ENCODE measurements at places on chromosomes 2 and 18.

DNA sequence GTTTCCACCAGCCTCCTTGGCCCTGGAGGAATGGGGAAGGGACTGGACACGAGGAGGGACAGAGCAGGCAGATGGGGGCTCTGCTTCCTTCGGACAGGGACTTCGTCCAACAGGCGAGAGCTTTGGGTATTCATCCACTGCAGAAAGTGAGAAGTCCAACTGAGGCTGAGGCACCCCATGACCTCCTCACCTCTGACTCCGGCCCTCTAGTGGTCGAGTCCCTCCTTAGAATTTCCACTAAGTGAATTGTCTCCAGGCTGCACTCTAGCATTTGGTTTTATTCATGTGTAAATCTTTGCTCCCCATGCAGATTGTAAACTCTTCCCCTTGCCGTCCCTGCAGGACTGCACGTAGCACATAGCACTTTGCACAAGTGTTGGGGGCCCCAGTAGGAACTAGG, 75.6 kb downstream of the TMEM247 start:
- DNase-seq, result no peak

GRCh38 chr2:17646838-17647701, 106.5 kb downstream of the SMC6 start:
- DNase-seq, result no peak

DNA sequence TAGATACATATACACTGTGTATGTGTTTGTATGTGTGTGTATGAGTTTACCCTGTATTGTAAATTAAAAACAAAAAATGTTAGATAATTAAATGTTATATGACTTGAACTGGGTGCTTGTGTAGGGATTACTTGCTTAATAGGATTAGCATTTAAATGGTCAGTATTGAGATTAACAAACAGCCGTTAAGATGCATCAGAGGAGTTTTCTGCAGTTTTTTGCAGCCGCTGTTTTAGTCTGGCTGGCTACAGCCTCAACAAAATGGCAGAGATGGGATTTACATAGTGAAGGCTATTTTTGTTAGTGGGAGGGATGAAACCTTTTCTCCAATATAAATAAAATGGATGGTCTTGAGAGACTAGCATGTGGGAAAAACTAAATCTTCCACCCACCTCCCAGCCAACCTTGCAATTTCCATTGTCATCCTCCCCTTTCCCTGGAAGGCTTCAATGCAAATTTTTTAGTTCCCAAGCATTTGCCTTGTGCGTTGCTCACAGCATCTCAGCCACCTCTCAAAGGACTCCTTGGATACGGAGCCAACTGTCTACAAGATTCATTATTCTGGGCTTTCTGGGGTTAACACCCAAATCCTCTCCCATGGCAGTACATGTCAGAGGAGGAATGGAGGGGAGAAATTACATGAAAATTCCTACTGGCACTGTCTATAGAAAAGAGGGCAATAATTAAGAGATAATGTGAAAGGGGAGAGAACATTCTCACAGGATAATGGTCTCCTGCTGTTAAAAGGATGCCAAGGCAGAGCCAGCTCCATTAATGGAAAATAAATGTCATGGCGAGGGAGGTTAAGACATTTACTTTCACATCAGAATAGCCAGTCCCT, 351.9 kb downstream of the CDH2 start:
- no peak for DNase-seq

DNA sequence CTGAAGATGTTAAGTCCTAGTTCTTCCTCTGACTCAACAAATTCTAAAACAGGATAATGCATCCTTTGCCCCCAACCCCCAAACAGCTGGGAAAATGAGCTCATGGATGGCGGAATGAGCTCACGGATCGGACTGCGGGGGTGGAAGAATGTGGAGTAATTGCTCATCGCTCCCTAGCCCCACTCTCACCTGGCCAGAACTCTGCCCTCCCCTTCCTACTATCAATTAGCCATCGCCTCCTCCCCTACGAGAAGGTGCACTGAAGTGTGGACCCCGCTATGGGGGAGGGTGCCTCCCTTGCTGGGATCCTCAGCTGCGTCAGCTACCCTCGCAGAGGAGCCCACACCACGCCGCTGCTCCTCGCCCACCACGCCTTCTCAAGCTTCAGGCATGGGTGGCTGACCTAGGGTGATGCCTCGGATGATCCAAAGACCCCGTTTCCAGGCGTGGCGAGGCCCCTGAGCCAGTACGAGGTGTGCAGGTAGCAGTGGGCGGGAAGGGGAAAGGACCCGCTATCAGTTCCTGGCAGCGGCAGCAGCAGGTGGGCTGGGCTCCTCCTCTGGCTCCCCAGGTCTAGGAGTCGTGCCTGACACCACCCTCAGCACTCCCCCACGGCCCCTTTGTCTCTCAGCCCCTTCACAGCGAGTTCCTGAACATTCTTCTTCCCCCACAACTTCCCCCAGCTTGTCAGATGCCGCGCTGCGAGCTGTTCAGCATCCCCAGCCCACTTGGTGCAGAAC, 82.1 kb upstream of the POMC start:
- no peak for DNase-seq

DNA sequence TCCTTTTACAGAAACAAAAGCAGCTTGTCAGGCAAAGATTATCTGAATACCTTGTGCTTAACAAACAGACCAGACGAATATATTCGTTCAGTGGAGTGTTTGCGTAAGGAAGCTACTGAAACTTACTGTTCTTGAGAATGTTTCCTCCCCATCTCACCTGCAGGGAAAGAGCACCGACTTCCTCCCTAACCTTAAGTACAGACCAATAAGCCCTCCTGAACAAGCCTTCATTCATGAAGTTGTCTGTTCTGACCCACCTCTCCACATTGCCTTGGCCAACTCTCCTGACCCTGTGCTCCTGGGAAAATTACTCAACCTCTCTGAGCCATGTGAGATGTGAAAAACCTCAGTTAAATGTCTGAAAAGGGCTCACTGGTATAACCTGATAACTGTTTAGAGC, 35.2 kb downstream of the STK39 start:
- no peak for DNase-seq

GRCh38 chr18:44758861-44759631, 78.4 kb downstream of the SETBP1 start:
- DNase-seq, result no peak

- DNase-seq, result no peak
Observed at GRCh38 chr2:100537918-100538317, 24.9 kb upstream of the PDCL3 start.

- no peak for DNase-seq
Observed at GRCh38 chr2:144201868-144202468, 318.0 kb downstream of the ZEB2 start.

DNA sequence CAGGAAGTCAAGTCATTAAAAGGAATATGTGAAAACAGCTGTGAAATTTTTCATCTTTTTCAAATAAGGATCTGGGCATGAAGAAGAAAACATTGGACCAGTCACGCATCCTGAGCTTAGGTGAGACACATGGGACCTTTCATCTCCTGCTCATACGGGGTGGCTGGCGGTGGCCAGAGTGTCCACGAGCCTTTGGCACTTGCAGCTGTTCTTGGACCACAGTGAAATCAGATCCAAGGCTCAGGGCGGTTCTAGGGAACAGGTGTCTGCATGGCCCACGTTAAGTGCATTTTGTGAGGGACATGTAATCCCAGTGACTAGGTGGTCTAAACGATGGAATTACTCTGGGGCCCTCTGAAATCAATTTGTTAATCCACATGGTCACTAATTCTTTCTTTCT, 212.7 kb upstream of the COPS8 start:
- DNase-seq, result no peak

GRCh38 chr18:78507217-78507616, 472.4 kb upstream of the SALL3 start:
- DNase-seq, result no peak

GRCh38 chr18:63197246-63197869, 122.2 kb downstream of the BCL2 start:
- no peak for DNase-seq

- no peak for DNase-seq
Observed at GRCh38 chr2:71129902-71130151, 202 bp downstream of the MCEE start.

DNA sequence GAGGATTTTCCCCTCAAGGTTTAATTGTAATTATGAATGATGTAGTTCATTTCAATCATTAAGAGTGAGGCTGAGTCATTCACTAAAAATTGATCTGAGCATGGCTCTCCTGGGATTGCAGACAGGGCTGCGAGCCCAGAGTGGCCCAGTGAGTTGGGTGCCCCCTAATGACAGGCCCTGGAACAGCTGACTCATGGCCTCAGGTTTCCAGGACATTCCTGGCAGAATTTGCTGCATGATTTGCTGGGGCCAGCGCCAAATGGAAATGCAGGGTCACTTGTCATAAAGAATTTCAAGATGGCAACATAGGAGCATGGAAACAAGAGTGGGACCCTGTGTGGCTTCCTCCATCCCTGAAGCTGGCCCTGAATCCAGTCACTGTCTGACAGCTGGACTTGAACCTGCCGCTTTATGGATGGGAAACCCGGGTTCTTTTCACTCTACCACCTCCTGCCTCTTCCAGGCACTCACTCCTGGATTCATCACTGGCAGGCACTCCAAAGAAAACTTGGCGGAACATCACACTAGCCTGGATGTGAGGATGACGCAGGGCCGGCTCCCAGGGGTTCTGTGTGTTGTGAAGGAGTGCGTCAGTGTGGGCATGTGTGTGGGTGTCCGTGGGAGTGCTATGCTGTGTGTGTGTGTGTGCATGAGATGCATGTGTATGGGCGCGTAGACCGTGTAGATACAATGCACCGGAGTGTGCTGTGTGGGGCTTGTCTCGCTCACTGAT, 15.2 kb downstream of the OTOF start:
- DNase-seq, result no peak

DNA sequence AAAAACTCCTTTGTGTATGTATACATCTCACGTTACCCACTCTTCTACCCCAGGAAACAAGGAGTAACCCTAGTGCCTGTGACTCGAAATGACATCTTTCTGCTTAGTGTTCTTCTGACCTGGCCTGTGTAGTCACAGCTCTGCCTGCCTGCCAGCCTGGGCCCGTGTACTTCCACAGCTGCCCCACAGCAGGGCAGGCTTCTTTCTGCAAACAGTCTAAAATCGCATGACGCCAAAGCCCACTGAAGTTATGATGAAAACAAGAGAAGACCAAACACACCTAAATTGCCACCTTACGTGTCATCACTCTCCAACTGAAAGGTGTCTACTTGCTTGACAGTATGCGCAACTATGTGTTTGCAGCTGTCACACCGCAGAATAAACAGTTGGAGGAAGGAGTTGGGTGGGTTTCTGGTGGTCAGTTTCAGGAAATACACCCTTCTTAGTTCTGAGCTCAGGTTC, 1.5 kb downstream of the GAREM1 start:
- no peak for DNase-seq

DNA sequence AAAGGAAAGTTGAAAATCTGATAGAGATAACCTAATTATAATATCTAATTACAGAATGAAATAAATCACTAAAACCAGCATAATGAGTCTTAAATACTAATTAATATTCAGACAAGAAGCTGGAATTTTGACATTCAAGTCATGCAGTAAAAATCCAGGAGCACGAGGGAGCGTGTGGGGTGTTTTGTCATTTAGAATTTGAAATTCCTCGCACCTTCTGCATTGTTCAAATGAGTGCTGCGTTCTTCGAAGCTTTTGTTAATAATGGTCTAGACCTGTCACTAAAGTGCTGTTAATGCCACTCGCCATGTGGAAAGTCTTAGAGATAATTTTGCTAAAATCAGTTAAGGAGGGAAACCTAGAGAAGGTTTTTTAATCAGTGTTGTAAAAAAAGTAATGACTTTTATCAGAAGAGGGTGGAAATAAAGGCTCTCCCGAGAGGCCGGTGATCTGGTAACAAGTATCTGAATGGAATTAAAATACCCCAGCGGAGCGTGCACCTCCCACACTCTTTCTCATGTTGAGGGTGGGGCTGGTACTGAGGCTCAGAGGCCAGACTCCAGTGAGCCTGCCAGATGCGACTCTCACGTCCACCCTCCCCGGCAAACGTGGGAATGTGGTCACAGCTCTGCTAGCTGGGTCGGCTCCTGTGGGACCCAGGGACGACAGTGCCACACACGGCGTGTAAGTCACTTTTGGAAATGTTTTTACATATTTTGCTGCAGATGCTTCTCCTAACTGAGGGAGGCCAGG, 69.4 kb upstream of the MYT1L start:
- no peak for DNase-seq

DNA sequence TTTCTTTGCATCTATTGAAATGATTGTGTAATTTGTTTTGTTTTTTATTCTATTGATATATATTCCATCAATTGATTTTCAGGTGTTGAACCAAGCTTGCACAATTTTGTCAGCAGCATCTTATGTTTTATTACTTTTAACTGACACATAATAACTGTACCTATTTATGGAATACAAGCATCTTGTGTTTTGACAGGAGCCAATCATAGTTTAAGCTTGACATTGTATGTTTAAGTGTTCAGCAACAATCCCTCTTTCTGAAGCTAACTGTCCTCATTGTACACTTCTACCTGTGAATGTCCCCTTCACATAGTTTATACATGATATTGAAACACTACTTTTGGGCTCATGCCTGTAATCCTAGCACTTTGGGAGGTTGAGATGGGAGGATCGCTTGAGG, 1017.6 kb upstream of the GYPC start:
- DNase-seq, result no peak

GRCh38 chr2:60502144-60502543, 51.3 kb downstream of the BCL11A start:
- no peak for DNase-seq

DNA sequence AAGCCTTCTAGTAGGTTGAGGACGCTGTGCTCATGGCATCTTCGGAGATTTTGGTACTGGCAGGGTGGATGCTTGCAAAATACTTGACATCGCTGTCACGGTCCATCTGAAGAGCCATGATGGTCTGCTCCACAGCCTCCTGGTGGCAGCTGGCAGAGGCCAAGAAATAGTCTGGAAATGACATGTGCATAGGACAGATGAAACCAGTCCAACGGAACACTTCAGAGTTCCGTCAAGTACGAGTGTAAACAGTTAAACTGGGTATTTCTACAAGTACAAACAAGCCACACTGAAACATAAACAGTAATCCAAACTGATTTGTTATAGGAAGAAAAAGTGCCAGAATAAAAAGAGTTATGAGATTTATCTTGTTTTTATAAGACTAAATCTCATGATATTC, 66.6 kb downstream of the PPP4R1 start:
- DNase-seq, result no peak

- DNase-seq, result no peak
Observed at GRCh38 chr18:72995558-72995957, 127.8 kb upstream of the NETO1 start.

DNA sequence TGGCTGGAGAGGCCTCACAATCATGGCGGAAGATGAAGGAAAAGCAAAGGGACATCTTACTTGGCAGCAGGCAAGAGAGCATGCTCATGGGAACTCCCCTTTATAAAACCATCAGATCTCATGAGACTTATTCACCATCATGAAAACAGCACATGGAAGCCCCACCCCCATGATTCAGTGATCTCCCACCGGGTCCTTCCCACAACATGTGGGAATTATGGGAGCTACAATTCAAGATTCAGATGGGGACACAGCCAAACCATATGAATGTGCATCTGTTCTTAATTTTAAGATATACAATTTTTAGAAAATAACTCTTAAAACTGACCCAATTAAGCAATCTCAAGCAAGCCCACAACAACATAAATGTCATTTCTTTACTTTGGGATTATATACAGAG, 12.6 kb downstream of the C18orf63 start:
- DNase-seq, result no peak

- no peak for DNase-seq
Observed at GRCh38 chr2:189312211-189312610, 129.1 kb upstream of the WDR75 start.
